Esophagus mucosa (tissue), 1 donor: ENCODE measurements at places on chromosomes 2 and 18. TPM values are rescaled to one million over a fixed set of nuclear protein-coding genes. Genes with fewer than 3 reads are reported as not detected.
A peak's percentile ranks its signal among the peaks of the same experiment; 100 is the strongest.

GRCh38 chr2:55408098-55408882 lies 11.4 kb downstream of the CCDC88A start:
- ATAC-seq = no peak

GRCh38 chr2:52918551-52918950 lies 849.1 kb upstream of the CHAC2 start:
- ATAC-seq = no peak

GRCh38 chr18:41396861-41397260 lies 558.2 kb upstream of the PIK3C3 start:
- no peak for ATAC-seq

DNA sequence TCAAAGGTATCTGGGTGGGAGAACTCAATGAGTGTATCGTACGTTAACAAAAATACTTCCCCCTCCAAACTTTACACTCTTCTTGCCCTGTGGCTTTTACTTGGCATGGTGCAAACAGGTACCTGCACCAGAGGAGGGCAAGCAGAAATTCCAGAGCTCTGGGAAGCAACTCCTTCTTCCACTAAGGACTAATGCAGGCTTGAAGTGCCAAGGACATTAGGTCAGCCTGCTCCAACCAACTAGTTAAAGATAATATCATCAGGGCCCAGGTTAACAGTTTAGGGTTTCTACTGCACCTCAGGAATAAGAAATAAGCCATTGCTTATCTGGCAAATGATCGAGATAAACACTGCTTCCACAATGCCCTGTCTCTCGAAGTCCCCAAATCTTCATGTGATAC lies 70.4 kb downstream of the LRPPRC start:
- no peak for ATAC-seq

DNA sequence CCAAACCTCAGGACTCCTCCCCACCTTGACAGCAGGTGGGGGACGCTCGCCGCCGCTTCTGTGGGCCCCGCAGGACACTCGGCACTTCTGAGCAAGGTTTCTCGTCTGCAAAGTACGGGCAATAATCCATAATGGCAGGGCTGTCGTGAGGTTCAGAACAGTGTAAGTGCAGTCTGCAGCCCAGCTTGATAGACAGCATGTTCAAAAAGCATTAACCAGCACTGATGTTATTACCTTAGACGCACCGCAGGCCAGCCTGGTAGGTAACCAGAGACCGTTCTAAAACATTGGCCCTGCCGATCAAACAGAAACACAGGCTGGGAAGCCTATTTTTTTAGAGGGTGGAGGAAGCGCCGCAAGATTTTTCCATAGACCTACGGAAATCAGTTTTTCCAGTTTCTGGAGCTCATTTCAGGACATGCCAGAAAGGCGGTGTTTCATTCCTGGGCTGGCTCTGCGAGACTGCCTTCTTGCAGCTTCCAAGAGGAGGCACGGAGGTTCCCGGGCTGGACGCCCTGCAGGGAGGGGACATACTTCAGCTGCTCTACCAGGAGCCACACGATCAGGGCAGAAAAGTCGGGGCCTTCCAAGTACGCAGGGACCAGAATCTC lies 148.7 kb downstream of the TPO start:
- no peak for ATAC-seq

GRCh38 chr2:177586154-177586553 lies 193.6 kb downstream of the AGPS start:
- ATAC-seq = no peak

- peak; percentile 67 for ATAC-seq
These were observed 403.2 kb downstream of the THSD7B start for GRCh38 chr2:137168552-137168951.

- no peak for ATAC-seq
These were observed 589.1 kb upstream of the SLC8A1 start for GRCh38 chr2:41040782-41041520.

DNA sequence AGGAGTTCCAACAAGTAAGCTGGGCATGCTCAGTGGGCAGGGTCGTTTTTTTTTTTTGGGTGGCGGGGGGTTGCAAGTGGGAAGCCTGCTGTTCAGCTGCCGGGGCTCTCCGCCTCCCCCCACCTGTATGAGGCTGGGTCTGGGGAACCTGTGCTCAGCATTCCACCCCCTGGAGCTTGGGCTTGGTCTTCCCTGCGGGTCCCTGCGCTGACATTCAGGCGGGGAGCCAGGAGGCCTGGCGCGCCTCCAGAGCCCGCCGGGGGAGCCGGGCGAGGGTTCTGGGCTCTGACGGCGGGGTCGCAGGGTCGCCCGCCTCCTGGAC lies 822 bp upstream of the GPD2 start:
- no peak for ATAC-seq

DNA sequence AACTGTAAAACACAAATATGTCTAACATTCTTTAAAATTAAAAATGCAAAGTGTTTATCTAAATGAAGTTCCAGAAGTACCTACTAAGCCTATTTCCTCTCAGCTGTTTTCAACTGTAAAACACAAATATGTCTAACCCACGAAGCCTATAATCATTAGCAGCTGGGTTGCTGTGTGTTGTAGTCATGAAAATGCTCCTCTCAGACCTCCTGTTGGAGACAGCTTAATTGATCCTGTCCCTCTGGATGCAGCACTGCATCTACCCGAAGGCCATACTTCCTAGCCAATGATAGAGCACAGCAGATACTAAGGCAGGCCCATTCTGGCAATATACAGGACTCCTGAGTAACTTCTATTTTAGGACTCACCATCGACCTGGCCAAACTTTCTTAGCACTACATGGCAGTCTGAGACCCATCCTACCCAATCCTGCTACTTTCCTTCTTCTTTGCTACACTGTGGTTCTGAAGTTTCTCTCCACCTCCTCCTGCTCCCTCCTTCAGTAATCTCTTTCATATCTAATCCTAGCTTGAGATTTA lies 92.5 kb upstream of the RBBP8 start:
- no peak for ATAC-seq

GRCh38 chr2:195151711-195152110 lies 505.3 kb upstream of the SLC39A10 start:
- ATAC-seq = no peak

DNA sequence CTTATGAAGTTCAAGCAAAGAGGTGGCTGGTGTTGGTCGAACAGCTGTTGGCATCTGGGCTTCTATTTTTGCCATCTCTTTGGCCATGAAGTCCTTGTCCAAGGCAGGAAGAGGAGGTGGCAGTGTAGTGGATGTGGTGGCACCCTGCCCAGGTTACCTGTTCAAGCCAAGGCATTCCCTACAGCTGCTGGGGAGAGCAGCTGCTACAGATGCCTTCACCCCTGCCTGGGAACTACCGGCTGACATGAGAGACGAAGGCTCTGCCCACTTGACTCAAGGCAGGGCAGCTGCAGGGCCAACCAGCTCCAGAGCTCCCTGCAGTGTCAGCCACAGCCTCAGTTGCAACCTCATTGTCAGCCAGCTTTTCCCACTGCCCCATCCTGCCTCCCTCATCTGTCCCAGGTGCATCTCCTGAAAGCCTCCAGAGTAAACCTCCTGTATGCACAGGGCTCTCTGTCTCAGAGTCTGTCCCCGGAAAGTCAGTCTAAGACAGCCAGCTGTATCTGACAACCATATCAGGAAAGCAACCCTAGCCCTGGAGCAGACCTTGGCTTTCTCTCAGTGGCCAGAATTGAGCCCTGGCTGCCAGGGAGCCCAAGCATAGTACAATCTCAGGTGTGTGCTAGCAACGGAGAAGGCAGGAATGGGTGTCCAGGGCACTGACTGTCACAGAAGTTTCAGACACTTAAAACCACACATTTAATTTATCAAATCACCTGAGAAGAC lies 115.9 kb downstream of the RPIA start:
- no peak for ATAC-seq

DNA sequence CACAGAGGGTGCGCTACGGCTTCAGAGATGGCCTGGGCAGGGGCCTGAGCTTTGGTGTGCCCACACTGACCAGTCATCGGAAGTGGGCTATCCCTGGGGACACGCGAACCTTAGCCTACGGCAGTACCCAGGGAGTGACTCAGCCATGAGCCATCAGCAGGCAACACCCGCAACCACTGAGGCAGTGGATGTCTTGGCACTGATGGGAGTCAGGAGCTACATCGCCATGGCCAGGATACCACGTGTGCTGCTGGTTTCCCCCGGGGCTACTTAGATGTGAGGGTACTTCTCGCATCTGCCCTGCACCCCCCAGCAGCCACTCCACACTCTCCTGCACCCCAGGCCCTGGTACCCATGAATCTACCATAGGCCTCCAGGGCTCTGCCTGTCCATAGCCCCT lies 12.8 kb upstream of the HPCAL1 start:
- ATAC-seq = peak; percentile 68

- no peak for ATAC-seq
These were observed 67.4 kb downstream of the GYPC start for GRCh38 chr2:126723281-126723815.

- peak; percentile 95 for ATAC-seq
These were observed 39.5 kb downstream of the TGOLN2 start for GRCh38 chr2:85288244-85288725.

GRCh38 chr2:160145471-160145870 lies 54.6 kb downstream of the ITGB6 start:
- no peak for ATAC-seq

- no peak for ATAC-seq
These were observed 199.6 kb downstream of the LDLRAD4 start for GRCh38 chr18:13418013-13418710.

DNA sequence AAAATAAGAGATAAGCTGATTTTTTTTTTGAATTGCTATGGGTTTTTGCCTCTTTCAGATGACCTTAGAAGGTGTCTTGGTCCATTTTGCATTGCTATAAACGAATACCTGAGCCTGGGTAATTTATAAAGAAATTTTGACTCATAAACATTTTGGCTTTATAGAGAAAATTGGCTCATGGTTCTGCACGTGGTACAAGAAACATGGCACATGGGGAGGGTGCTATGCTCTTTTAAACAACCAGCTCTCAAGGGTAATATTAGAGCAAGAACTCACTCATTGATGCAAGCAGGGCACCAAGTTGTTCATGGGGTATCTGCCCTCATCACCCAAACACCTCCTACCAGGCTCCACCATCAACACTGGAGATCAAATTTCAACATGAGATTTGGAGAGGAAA lies 408.8 kb downstream of the NUP35 start:
- ATAC-seq = no peak

- no peak for ATAC-seq
These were observed 164.3 kb downstream of the TWIST2 start for GRCh38 chr2:239012228-239012627.

DNA sequence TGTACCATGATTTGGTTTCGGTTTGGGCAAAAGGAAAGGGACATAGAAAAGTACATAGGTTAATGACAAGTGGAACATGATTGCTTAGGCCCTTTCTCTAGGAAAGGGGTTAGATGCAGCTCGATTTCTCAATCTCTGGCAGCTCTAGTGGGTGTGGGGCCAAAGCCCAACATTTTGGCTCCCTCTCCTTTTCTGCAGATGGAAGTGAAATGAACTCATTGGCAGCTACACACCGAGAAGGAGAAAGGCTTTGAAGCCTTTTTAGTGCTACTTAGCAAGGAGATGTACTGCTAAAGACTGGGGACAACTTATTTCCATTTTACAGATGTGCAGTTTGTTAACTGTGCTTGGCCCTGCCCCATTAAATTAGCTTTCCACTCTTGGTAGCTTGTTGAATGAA lies 93.8 kb downstream of the LYPD6B start:
- ATAC-seq = no peak

GRCh38 chr2:22282220-22282619 lies 1102.8 kb upstream of the KLHL29 start:
- ATAC-seq = no peak

GPD2 gene
- total RNA-seq = 56.1 TPM

PPP1R1C gene
- 1.8 TPM for total RNA-seq

ITGA4 gene
- 1.3 TPM for total RNA-seq

DES gene
- total RNA-seq = 29.3 TPM

UGT1A1 gene
- total RNA-seq = 0.56 TPM

POTEF gene
- not detected for total RNA-seq

DSG3 gene
- 775 TPM for total RNA-seq

MGAT5 gene
- 23.6 TPM for total RNA-seq

OR6B2 gene
- not detected for total RNA-seq

CACNB4 gene
- total RNA-seq = 9.6 TPM

FOXI3 gene
- total RNA-seq = not detected

GKN2 gene
- not detected for total RNA-seq

IL1R2 gene
- 19.0 TPM for total RNA-seq

KYNU gene
- total RNA-seq = 33.6 TPM

SERPINB11 gene
- 7.1 TPM for total RNA-seq
